ENCODE measurements at places on chromosomes 7 and 10.

DNA sequence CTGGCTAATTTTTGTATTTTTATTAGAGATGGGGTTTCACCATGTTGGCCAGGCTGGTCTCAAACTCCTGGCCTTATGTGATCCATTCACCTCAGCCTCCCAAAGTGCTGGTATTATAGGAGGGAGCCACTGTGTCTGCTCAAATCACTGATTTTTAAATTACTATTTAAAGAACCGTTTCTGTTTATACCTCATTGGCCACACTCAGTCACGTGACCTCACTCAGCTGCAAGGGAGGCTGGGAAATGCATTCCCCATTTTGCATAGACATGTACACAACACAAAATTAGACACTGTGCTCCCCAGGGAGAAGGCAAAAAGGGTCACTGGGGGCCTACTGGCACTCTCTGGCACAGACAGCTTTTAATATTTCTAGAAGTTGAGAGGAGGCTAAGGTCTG lies 13.6 kb upstream of the CALU start:
- DNase-seq: no peak

- no peak for DNase-seq
Observed at GRCh38 chr7:127629268-127629854, 11.4 kb upstream of the PAX4 start.

DNA sequence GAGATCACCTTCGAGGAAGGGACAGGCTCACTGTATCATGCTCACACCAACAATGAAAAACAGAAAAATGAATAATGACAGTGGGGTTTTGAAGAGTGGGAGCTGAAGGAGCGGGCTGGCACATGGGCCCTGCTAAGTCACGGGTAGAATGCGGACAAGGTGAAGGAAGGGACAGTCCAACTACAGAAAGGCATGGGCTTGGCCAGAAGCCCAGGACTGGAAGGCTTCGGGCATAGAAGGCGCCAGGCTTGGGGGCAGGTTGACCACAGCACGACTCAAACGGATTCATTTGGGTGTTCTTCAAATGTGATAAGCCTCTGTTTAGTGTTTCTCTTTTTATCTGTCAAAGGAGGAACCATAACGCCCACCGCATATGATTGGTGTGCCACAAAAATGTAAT lies 509.5 kb downstream of the CCSER2 start:
- DNase-seq: no peak

- no peak for DNase-seq
Observed at GRCh38 chr7:7673240-7673550, 32.6 kb downstream of the UMAD1 start.

- DNase-seq: no peak
Observed at GRCh38 chr7:101676956-101677355, 47.9 kb upstream of the MYL10 start.

DNA sequence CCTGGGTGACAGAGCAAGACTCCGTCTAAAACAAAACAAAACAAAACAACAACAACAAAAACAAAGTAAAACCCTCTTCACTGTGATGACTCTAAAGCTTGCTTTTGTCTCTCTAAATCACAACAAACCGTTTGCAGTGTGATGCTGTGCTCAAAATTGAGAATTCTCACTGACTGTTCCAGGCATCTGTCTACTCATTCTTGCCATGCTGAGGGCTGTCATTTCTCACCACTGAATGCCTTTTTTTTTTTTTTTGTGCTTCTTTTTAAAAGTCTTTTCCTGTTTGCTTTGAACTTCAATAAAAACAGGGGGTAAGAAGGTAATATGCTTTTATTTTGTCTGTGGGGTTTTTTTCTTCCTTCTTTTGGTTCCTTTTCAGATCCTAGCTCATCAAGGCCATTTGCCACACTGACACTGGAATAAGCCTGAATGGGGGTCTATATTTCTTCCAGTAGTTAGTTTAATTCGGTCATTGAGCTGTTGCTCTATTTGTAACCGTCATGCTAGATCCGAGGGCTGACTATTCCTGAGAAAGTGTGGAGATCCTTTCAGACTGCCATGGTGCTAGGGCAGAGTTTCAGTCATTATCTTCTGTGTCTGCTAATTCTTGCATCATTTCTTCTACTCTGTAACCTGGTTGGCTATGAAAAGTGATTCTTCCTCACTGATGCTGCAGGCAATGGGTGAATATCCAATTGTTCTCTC lies 10.6 kb downstream of the FAS start:
- no peak for DNase-seq

DNA sequence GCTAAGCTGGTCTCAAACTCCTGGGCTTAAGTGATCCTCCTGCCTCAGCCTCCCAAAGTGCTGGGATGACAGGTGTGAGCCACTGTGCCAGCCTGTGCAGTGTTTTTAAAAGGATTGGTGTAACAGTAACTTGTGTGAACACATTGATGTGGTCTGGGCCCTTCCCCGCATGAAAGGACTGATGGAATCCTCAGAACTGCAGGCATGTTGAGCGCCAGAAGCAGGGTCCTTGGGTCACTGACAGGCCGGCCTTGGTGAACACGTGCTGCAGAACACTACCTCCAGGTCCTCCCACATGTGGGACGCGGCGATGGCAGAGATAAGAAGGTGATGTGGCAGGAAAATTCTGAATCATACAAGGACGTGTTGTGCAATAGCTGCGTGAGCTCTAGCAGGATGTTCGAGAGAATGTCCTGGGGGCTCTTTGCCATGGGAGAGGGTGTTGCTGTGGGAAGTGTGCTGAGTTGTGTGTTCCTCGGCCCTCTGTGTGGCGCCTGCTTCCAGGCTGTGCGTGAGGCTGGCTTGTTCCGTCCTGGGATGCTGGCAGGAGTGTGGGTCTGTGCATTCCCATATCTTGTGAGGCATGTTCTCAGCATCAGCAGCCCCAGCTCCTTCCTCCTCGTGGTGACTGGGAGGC lies 68.2 kb downstream of the DNAJB6 start:
- DNase-seq: peak; percentile 89
